ENCODE measurements at places on chromosomes 7 and 10.
A peak's percentile ranks its signal among the peaks of the same experiment; 100 is the strongest.

DNA sequence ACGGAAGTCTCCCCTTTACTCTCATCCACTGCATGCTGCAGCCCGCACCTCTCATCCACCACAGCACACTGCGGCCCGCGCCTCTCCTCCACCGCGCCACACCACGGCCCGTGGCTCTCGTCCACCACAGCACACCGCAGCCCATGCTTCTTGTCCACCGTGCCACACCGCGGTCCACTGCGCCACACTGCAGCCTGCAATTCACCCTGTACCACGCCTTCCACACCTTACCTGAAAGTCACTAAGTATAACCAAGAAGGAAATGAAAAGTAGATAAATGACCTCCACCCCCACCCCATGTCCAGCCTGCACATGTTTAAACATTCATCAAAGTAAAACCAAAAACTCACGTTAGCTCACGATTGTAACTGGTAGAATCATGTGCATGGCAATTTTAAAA lies 176.1 kb downstream of the DIP2C start:
- no peak for DNase-seq

DNA sequence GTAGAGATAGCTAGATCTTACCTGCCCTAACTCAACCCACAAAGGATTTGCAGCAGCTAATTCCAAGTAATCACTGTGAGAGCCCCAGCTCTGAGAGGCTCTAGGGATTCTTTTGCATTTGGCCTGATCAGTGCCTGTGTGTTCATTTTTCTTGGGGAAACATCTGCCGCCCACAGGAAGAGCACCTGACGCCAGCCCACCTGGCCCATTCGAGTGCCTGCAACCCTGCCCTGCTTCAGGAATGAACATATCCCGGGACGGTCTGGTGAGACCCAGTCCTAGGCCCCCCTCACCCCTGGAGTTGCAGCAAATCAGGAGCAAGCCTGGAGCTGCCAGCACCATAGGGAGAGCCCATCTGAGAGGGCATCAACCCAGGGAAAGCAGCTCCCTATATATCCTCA lies 38.8 kb downstream of the GSDME start:
- DNase-seq, result no peak

GRCh38 chr7:112938863-112939573 lies 147.6 kb downstream of the GPR85 start:
- DNase-seq, result peak; percentile 71

DNA sequence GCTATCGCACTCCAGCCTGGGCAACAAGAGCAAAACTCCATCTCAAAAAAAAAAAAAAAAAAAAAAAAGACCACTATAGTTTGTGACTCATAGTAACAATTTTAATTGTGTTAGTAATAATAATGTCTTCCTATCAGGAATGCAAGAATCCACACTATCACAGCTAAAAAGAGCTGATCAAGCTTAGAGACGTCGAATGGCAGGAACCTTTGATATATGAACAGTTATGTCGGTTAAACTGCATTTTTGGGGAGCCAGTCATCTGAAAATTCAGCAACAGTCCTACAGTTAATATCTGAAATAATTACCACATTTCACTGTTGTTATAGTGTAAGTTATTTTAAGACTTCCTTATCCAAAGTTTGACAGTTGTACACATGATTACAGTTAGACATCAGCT lies 8.8 kb downstream of the PHYH start:
- DNase-seq, result no peak

All from umbilical cord (tissue), 2 donors.